ENCODE measurements at places on chromosomes 6 and 20.

GRCh38 chr6:129777371-129777770 lies 67.4 kb upstream of the ARHGAP18 start:
- DNase-seq = no peak

DNA sequence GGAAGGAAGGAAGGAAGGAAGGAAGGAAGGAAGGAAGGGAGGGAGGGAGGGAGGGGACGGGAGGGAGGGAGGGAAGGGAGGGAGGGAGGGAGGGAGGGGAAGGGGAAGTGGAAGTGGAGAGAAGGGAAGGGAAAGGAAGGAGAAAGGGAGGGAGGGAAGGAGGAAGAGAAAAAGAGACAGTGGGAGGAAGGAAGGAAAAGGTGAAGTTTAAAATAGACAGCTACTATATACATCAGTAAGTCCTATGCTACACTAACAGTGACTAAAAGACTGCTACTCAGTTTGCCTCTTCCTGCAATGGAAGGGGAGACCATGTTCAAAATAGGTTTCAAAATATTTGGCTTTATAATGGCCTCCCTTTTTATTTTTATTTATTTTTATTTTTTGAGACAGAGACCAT lies 22.5 kb downstream of the MAP3K5 start:
- no peak for DNase-seq

DNA sequence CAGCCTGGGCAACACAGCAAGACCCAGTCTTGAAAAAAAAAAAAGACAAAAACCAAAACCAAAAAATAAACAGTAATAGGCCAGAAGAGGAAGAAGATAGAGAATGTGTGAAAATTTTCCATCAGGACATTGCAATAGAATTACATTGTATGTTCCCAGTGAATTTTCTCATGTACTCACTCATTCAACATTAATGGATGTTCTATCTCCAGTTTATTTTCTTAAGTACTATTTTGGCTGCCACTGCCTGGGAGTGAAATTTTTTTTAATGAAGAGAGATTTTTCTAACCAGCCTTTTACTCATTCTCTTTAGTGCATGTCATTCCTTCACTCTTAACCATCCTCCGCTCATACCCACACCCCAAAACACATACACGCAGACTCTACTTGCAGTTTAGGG lies 282.8 kb downstream of the ALDH8A1 start:
- no peak for DNase-seq

GRCh38 chr6:106097411-106098231 lies 11.5 kb downstream of the PRDM1 start:
- peak; percentile 65 for DNase-seq

- DNase-seq = no peak
Observed at GRCh38 chr20:34350095-34350494, 13.0 kb upstream of the ITCH start.

DNA sequence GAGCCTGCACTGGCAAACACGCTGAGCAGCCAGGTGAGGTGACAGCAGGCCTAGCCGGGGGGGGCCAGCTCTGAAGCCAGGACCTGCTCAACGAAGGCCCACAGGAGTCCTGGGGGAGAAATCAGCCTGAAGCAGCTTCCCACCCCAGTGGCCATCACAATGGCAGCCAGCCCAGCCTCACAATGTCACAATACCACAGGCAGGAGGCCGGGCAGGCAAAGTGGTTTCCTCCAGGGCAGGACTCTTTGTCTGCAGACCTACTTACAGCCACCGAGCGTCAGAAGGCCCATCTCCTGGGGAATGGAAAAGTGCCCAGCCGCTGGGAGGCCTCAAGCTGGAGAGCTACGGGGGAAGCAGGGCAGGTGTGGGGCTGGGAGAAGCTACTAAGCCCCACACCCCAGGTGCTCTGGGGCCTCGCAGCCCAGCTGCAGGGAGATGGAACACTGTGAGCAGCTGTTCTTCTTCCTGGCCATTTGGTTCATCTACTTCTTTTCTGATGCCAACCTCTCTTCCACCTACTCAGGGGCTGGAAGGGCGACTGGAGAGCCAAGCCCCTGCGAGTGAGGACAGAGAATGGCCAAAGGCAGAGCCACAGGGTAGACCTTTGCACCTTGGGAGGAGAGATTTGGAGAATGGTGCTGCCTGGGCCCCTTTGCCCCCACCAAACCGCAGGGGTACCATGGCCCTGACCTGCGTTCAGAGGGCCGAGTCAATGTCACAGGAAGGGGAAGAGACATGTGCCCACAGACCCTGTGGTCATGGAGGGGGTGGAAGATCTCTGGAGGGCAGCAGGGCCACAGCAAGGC lies 22.3 kb upstream of the AVP start:
- DNase-seq = no peak

DNA sequence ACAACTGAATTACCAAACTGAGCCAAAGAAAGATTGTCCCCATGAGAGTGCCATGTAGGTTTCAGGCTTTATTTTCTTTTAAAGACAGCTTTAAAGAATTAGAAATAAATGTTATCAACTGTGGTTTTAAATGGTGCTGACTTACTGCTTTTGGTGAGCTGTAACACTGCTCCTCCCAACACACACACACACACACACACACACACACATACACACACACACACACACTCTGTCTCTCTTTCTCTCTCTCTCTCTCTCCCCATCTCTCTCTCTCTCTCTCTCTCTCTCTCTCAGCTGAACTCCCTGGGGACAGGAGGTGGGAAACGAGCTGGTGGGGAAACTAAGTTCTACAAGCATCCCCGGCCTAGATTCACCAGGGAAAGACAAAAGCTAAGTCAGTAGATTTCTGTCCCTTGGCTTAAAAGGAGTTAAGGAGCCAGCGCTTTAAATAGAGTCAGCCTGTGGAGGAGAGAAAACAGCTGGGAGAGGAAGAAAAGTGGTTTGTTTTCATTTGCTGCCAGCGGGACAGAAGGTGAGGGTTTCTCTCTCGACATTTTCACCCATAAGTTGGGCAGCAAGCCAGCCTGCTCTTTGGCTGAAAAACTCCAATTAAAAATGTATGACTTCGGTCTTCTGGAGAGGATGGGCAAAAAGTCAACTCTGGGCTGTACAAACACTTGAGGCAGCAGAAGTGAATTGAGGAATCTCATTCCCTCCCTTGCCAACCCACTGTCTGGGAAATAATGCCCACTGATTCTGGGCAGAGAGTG lies 27.4 kb downstream of the CBLN4 start:
- DNase-seq = no peak

DNA sequence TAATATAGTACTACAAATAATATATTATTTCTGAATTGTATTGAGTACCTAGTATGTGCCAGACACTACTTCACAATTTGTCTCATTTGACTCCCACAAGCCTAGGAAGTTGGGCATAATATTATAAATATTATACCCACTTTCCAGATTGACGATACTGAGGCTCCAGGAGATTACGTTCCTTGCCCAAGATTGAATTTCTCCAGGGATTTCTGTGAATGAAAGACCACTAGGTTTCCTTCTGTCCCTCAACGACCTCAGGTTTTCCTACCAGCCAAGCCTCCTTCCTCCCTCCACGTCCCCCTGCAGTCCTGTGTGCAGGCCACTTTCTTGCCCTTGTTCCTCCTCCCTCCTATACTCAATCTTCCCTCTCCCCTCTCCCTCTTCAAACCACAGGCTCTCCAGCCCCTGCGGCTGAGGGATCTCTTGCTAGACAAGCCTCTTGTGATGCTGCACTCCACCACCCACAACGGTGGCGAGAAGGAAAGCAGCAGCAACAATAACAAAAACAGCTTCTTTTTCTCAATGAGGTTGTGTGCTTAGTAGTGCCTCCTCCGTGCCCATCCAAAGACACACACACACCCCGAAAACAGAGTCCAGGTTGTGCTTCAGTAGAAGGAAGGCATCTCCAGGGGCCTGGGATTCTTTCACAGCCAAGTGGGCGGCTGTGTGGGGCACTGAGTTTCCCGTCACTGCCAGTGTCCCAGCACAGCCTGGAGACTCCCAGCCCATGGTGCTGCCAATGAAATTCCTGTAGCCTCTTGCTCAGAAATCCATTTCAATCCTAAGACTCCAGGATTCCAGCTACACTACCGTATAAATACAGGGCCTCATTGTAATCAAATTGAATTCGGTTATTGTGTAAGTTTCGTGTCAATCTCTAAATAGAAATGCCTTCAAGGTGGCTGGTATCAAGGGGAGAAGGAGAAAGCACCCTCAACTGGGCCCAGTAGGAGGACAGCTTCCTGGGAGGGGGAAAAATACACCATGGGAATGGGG lies 94.4 kb downstream of the NCR2 start:
- no peak for DNase-seq
